ENCODE measurements at places on chromosomes 6 and 20.

GRCh38 chr6:119173249-119174084, 95.0 kb upstream of the FAM184A start:
- no peak for DNase-seq

- DNase-seq: no peak
Observed at GRCh38 chr6:69624944-69625343, 171.9 kb downstream of the LMBRD1 start.

- no peak for DNase-seq
Observed at GRCh38 chr20:57262301-57262700, 4.1 kb downstream of the BMP7 start.

GRCh38 chr6:159042003-159042825, 2.6 kb downstream of the TAGAP start:
- peak; percentile 58 for DNase-seq

DNA sequence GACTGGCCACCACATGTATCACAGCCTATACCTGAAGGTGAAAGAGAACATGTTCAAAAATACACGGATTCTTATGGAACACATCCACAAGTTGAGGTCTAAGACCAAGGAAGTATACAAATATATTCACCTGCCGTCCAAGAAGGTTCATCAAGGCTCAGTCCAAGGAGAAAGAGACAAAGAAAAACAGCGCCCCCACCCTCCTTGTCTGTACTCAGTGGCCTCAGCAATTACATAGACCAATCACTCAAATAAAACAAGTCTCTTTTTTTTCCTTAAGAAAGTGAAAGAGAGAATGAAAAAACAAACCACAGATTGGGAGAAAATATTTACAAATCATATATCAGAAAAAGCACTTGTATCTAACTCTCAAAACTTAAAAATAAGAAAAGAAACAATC, 19.5 kb downstream of the CPXM1 start:
- DNase-seq: no peak

DNA sequence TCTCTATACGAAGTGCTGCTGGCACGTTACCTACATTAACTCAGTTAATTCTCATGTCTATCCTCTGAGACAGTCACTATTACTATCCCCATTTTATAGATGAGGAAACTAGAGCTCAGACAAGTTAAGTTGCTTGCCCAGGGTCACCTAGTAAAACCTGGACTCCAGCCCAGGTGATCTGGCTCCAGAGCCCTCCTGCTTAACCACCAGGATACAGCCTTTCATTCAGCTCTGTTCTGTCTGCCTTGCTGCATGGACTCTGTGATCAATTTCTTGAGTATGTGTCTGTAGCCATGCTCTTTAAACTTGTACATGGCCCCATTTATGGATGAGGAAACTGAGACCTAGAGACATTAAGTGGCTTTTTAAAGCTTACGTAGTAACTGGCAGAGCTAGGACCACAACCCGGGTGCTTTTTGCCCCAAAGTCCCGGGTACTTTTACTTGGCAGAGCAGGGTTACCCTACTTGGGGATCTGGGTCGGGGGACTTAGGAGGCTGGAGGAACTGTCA, 4.7 kb downstream of the CDKN1A start:
- DNase-seq: no peak

DNA sequence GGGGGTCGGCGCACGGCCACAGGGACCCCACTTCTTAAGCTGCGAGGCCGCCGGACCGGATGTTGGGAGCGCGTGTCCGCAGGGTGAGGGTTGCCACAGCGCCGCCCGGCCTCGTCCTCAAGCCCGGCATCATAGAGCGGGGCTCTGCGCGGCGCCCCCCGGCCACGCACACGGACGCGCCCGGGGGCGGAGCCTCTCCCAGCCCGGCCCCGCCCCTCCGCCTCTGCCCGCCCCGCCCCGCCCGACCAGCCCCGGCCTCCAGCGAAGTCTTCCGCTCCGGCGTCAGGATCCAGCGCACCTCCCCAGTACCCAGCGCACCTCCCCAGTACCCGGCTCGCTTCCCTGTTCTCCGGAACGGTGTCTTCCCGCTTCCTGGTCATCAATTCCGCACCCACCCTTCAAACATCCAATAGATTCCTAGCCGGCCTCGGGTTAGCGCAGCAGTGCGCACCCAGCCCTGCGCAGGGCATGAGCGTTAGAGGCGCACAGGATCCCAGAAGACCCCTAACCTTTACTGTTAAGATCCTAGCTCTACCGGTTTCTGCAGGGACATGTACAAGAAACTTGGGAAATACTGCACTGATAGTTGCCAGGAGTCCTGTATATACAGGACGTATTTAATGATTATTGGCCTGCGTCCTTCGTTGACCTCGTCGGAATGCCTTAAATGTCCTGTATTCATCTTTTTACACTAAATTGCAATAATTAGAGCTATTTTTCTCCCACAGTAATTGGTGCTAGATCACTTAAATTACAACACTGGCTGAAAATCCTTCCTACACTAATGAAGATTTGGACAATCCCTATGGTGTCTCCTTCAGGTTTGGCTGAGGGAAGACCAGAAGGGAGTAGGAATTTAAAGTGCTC, 535 bp upstream of the DNAAF9 start:
- peak; percentile 55 for DNase-seq

- DNase-seq: no peak
Observed at GRCh38 chr20:17648315-17648646, 33.8 kb downstream of the RRBP1 start.

- DNase-seq: no peak
Observed at GRCh38 chr20:47213966-47214365, 142.5 kb downstream of the ZMYND8 start.

GRCh38 chr20:48211238-48211637, 426.0 kb upstream of the SULF2 start:
- no peak for DNase-seq

DNA sequence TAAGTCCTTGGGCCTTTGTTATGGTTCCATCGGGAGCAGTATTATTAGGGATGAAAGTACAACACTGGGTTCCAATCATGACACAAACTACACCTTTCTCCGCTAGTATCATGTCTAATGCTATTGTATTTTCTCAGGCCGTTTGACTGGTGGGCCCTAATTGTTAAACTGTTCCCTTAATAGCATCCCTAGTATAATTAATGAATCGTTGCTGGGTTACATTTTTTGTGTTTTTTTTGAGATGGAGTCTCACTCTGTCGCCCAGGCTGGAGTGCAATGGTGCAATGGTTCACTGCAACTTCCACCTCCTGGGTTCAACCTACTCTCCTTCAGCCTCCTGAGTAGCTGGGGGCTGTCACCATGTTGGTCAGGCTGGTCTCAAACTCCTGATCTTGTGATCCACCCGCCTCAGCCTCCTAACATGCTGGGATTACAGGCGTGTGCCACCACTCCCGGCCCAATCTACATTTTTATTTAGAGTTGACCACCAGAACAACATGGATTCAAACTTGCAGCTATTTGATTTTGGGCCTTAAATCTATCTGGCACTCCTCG, 4.1 kb upstream of the ZNFX1 start:
- no peak for DNase-seq

Data from stimulated activated CD8-positive, alpha-beta memory T cell treated with anti-CD3 and anti-CD28 coated beads, Interleukin-2, amount 100 ng/mL, for 1 hour (primary cell).